Activated naive CD4-positive, alpha-beta T cell treated with Interleukin-2 at 50 U/mL for 16 hours (primary cell): ENCODE measurements at places on chromosomes 2 and 18.

DNA sequence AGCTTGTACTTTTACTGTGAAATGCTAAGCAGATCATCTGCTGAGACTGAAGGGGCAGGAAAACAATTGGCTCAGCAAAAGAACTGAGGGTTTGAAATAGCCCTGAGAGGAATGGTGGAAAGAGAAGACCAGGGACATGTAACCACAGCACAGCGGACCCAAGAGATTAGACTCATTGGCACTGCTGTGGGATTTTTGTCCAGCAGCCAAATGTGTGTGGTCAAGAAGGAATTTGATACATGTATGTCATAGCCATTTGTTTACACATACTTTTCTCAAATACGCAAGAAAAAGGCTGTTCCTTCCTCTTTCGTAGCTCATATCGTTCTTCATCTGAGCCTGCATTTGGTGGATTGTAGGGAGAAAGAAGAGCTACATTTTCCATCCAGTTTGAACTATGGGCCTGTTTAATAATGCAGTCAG lies 73.8 kb downstream of the TRABD2A start:
- no peak for DNase-seq

- no peak for DNase-seq
Measured at GRCh38 chr2:223554923-223555322, 47.2 kb downstream of the SCG2 start.

- peak; percentile 74 for DNase-seq
Measured at GRCh38 chr18:3624935-3625741, 175.2 kb downstream of the TGIF1 start.

GRCh38 chr2:231198291-231199173 lies at the start of gene ARMC9:
Gene ARMC9, plus strand, starts transcription at chr2:231198631. Its CDS starts 7,608 bp downstream, at chr2:231206239.
- peak; percentile 79 for DNase-seq

GRCh38 chr2:223720367-223720766 lies 117.0 kb downstream of the AP1S3 start:
- no peak for DNase-seq

DNA sequence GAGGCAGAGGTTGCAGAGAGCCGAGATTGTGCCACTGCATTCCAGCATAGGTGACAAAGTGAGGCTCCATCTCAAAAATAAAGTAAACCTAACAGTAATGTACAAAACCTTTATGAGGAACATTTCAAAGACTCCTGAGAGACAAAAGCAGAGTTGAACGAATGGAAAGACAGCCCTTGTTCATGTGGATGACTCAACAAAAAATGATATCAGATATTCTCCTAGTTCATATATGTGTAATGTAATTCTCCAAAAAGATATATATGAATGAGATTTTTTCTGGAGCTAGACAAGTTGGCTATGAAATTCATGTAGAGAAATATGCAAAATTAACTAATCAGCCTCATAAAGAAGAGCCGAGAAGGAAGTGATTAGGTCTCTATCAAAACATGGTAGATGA lies 61.7 kb downstream of the KIAA1328 start:
- DNase-seq: no peak

GRCh38 chr2:218806346-218806978 lies 24.5 kb downstream of the CYP27A1 start:
- no peak for DNase-seq
